Activated naive CD8-positive, alpha-beta T cell treated with anti-CD3 and anti-CD28 coated beads, Interleukin-2, amount 10 ng/mL, durations not matched to agents 7 days and 5 days (primary cell): ENCODE measurements at places on chromosomes 6 and 20.

DNA sequence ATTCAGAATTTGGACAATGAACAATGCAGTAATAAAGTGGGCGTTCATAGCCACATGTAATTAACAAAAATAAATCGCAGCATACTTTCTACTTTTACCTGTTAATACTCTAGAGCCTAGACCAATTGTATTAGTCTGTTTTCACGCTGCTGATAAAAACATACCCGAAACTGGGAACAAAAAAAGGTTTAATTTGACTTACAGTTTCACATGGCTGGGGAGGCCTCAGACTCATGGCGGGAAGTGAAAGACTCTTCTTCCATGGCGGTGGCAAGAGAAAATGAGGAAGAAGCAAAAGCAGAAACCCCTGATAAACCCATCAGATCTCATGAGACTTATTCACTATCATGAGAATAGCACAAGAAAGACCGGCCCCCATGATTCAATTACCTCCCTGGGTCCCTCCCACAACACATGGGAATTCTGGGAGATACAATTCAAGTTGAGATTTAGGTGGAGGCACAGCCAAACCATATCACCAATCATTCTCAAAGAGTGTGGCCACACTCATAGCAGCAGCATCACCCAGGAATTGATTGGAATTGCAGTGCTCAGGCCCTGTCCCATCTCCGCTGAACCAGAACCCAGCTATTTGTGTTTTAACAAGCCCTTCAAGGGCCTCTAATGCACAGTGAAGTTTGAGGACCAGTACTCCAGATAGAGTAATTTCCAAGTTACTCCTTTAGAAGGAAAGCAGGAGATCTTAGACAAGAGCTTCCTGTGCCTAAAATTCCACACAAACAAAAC lies 650.0 kb downstream of the KIF16B start:
- DNase-seq: no peak

- DNase-seq: no peak
These were observed 89.0 kb downstream of the TOX2 start for GRCh38 chr20:44003609-44004008.

GRCh38 chr20:13220904-13221297 lies at the start of gene ISM1:
Gene ISM1 (plus strand): TSS chr20:13221274. CDS start chr20:13221777, 503 bp downstream.
- DNase-seq: peak; percentile 72

- DNase-seq: no peak
These were observed 92.4 kb upstream of the CD83 start for GRCh38 chr6:14025160-14025559.

DNA sequence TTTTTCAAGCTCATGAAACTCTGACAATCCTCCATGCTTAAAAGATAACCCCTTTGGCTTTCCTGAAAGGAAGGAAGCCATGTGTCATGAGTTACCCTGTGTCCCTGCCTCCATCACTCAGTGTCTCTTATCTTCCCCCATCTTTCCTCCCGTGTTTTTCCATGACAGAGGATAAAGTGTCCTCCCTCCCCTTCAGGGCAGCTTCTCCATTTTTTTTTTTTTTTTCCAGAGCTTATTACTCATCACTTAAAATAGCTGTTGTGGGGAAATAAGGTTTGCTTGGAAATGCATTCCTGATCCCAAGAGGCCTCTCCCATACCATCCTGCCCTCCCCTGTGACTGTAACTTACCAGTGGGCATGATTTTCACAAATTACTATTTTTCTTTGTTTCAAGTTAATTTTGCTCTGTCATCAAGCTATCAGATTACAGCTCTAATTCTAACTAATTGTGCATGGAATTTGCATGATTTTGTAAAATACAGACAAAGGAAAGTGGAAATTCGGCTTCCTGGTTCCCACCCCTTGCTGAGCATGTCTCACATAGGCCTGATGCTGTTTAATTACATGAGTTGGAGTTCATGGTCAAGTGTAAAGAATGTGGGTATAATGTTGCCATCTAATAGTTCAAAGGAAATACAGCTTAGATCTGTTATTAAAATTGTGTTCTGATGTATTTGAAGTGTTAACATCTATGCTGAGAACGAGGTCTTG lies 614.5 kb upstream of the FLRT3 start:
- no peak for DNase-seq

DNA sequence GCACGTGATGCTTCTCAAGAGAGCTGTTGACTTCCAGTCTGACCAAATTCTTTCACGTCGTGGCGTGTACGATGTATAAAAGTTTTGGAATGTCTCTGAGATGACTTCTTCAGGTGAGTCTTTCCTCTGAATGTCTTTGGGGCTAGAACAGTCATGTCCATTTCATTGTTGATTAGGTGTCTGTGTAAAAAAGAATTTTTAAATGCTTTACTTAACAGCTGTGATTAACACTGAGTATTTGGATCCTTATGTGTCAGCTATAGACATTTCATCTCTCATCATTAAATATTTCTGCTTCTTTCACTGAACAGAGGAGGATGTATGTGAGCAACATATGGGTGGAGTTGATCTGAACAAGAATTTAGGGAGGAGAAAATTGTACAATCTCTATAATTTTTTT lies 29.3 kb upstream of the KIF13A start:
- DNase-seq: no peak

DNA sequence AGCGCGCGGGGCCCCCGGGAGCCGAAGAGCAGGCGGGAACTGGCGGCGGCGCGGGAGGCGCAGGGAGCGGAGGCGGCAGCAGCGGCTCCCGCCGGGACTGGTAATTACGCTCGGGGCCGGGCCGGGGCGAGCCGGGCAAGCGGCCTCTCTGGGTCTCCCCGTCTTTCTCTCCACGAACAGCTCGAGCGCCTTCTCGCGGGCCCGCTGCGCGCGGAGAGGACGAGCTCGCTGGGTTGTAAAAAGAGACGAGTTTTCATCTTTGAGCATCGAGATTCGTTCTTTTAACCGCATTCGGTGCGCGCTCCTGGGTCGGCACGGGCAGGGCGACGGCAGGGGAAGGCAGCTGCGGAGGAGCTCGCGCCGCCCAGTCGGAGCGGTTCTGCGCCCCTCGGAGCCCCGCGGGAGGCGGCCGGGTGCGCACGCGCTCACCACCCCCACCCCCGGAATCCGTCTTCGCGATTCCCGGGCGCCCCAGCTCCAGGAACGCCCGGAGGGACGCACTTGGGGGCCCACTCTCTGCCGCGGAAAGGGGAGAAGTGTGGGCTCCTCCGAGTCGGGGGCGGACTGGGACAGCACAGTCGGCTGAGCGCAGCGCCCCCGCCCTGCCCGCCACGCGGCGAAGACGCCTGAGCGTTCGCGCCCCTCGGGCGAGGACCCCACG lies 38.0 kb downstream of the YTHDF1 start:
- no peak for DNase-seq

DNA sequence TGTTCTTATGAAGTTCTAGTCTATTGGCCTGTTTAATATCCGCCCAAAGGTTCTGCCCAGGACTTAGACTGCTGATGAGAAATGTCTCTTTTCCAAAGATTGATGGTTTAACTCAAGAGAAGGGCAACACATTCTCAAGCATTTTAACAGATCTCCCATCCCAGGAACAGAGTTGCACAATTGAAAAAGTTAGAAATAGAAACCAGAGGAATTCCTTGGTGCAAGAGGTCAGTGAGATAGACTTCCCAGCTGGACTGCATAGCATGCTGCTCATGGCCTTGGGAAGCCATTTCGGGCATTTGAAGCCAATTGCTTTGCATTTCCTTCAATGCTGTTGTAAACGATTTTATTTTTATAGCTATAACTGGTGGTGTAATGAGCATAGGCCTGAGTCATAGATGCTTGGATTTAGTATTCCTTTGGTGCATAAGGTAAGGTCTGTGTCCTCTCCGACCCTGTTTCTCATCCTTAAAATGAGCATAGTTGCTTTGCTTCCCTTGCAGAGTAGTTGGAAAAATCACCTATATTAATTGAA lies 292.2 kb upstream of the JAG1 start:
- no peak for DNase-seq

DNA sequence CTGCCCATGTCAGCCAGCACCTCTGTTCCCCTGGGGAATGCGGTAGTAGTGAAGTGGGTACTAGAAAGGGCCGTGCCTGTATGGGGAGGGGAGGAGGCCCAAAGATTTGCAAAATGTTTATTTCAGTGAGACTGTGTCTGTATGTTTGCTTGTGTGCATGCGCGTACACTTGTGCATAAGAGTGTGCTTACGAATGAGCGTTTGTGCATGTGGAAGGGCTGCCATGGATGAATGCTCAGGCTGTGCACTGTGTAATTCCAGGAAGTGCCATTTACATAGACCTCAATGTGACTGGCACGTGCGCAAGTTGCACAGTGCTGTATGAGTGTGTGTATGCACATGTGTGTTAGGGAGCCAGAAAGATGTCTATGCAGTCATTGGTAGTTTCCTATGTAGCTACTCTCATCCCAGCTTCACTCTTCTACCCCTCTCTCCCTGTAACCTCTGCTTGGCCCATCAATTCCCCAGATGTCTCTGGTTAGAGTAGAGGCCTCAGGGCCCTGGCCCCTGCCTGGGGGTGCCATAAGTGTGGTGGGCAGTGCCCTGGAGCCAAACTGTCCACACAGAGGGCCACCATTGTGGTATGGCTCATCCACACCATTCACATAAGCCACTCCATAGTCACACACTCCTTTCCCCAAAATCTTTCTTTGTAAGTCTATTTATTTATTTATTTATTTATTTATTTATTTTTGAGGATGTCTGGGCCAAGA lies 26.8 kb upstream of the SLC22A7 start:
- no peak for DNase-seq

DNA sequence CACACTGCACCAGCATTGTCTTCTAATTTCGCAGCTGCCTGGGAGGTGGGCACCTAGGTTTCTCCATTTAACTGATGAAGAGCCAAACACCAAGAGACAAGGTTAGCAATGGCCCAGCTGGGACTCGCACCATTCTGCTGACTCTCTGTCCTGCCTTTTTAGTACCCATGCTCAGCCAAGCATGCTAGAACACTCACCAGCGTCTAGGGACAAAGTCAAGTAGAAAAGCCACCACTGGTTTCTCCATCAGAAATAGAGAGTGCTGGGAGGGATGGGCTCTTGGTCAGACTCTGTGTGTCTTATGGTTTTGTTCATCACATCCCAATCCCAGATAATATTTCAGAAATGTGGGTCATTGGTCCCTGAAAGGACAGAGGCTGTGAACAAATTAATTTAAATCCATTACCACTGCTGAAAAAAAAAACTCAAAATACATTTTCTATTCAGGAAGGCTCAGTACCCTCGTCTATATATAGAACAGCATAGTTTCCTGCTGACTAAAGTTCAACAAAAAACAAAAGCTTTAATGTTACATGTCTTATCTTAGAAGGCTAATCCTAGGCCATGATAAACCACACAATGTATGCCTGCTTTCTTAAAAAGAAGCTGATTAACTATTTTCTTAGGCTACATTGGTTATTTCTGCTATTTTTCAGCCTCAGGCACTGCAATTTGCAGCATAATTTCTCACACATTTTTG lies 111.0 kb downstream of the TBC1D7 start:
- DNase-seq: no peak

- peak; percentile 65 for DNase-seq
These were observed 101.3 kb upstream of the MLN start for GRCh38 chr6:33905071-33905609.

- no peak for DNase-seq
These were observed 3.8 kb downstream of the SNPH start for GRCh38 chr20:1269850-1270249.

GRCh38 chr20:48008850-48009515 lies 223.7 kb upstream of the SULF2 start:
- DNase-seq: no peak

DNA sequence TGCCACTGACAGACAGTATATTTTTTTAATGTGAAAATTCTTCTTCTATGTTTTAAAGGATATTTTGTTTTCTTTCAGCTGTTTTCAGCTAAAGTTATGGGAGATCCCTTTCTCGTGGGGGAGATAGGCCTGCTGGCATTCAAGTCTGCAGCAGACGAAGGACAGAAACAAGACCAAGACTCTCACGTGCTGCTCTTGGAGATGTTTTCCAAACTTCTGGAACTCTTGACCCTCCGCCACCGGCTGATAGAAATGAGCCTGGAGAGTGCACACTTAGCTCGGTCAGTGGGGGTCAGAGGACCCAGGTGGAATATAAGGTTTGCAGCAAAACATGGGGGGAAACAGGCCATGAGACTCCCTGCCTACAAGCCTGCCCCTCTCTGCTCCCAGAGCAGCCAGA lies 120.5 kb downstream of the CD164 start:
- no peak for DNase-seq

DNA sequence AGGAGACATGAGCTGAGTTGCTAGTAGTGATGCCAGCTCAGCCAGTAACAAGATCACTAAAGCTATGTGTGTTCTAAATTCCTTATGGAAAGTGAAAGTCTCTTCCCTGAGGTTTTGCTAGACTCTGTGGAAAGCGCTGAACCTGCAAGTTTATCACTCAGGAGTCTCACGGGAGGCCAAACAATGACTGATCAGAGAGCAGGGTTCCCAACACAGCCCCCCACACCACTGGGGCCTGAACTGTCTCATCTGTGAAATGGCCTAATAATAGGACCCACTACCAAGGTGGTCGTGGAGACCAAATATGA lies 19.9 kb downstream of the ACSS1 start:
- no peak for DNase-seq

DNA sequence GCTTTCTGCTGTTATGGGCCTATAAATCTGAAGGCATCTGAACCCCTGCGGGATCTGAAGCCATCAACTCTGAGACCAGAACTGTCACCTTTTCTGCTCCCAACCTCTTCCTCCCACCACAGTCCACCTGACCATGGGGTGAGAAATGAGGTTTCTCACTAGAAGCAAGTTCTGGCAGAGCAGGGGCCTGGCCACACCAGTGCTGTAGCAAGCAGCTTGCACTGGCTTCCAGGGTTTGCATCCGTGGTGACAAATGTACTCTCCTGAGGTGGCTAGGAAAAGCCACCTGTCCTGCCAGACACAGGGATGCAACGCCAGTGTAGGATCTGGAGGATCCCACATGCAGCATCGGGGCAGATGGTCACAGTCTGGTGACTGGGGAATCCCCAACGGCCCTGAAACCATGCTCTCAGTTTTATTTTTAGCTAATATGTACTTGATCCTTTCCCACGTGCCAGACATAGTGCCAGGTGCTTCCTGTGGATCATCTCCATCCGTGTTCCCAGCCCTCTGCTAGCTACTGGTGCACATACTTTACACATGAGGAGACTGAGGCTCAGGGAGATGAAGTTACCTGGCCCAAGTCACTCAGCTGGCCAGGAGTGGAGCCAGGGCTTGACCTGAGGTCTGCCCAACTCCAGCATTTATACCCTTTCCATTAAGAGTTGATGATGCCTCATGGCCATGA lies 122.1 kb upstream of the SPACA1 start:
- no peak for DNase-seq

DNA sequence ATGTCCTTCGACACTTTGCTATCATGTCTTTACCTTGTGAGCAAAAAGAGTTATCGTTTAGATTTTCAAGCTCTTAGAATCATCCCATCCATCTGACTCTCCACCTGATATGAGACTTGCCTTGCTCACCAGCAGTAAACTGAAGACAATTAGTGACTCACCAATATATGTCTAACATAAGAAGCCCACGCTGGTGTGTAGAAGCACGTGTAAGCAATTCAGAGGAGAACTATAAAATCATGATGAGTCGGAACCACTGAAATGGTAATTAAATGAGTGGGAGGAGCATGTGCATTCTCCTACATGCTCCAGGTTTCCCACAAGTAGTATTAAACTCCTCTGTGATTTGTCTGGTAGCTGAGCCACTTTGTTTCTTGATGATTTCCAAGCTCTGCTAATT lies 181.6 kb upstream of the RNF217 start:
- DNase-seq: no peak
